ENCODE measurements at places on chromosomes 5 and 9.

GRCh38 chr9:22838266-22838665 lies 391.6 kb downstream of the DMRTA1 start:
- ATAC-seq: no peak

DNA sequence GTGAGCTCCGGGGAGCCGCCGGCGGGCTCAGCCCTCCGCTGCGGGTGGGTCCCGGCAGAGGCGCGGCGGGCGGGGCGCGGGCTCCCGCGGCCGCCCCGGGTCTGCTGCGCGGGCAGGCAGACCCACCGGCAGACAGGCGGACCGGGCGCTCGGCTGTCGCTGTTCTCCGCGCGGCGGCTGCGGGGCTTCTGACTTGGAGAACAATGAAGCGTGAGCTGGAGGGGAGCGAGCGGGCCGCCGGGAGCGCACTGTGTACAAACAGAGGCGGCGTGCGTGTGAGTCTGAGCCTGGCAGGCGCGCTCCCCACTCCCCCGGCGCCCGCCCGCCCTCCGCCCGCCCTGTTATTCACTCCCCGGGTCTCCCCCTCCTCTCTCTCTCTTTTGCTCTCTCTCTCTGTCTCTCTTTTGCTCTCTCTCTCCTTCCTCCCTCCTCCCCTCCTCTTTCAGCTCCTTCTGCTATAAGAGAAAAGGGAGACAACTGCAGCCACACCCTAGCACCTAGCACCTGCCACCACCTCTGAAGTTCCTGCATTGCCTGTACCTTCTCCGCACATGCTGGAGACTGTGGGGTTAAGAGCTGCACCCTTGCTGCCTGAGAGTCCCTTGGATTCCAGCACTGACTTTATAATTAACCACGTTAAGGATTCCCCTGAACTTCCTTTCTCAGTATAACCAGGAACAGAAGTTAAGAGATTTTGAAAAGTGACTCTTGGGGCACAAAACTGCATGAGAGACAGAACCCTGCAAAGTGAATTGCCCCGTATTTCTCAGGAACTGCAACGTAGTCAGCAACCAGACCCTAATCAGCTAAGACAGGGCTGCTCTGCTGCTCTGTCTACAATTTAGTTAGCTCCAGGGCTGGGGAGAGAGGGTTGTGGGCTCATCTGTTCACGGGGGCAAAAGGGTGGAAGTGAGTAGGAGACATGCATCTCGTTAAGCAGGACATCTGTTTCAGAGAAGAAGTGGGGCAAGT lies at the start of gene EDIL3:
Gene EDIL3, minus strand, starts transcription at position 277 of the 972 bp plus-strand sequence. CDS start 506 bp downstream, outside the sequence.
- no peak for ATAC-seq

DNA sequence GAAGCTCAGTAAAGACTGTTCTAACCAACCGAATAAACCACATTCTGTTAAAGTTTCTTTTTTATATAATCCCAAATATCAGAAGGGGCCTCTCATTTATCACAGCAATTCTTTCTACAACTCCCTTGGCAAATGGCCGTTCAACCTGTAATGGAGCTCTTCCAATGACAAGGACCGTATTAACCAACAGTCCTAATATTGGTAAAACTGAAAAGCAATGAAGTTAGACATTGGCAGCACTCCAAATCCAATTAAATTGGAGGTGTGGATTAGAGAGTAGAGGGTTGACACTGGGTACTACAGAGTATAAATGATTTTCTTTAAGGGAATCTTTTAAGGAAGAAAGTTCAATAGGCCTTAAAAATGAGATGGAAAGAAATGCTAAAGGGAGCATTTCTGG lies 842 bp downstream of the TMED7 start:
- ATAC-seq: no peak

GRCh38 chr9:116112236-116112635 lies 41.4 kb upstream of the PAPPA start:
- no peak for ATAC-seq

DNA sequence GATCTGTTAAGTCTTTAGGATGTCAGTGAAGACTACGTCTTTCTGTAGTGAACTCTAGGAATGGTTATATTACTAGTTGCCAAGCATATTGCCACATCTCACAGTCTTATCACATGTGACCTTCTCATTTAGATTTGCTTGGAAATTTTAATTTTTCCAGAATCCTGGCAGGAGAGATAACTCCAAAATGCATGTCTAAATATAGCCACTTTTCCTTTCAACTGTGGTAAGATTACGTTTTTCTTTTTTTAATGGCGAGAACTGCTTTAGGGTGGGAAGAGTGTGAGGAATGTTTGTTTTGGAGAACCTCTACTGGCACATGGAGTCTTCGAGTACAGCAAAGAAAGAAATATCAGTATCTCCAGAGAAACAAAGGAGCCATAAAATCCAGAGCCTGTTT lies 91.7 kb upstream of the ADAMTSL1 start:
- ATAC-seq: no peak

DNA sequence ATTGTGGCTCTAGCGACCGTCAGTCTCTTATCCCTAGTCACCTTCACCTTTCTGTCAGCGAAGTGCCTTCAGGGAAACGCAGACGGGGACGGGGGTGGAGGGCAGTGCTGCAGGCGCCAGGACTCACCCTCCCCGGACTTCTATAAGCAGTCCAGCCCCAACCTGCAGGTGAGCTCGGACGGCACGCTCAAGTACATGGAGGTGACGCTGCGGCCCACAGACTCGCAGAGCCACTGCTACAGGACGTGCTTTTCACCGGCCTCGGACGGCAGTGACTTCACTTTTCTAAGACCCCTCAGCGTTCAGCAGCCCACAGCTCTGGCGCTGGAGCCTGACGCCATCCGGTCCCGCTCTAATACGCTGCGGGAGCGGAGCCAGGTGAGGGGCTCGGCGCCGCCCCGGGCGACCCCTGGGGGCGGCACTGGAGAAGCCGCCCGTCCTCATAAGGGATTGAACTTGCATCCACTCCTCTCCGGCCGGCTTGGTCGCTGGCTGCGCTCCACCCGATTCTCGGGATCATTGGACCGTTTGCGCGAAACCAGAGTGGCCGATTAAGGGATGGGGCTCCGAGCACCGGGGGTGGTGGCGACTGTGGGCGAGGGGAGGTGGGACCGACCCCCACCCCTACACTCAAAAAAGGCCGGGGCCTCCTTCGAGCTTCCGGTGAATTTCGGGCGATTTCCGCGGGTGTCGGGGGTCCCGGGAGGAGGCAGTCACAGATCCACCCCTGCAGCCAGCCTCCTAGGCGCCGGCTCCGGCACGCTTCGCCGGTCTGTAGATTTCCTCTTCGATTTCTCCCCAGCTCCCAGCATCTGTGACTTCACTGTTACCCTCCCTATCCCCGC lies 2.7 kb downstream of the PCDHGC5 start:
- peak; percentile 5 for ATAC-seq

DNA sequence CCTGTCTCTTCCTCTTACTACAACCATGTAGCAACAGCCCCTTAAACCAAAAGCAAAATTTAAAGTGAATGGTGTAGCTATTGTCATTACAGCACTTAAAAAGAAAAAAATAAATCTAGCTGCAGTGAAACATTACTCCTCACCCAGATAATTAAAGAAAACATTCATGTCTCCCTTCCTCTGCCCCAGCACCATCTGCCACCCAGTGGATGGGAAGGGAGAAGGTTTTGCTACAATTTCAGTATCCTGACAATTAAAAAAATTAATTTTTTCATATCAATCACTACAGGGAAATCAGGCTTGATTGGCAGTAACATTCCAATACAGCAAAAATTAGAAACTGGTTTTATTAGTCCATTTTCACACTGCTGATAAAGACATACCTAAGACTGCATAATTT lies 147.4 kb upstream of the PUM3 start:
- no peak for ATAC-seq

DNA sequence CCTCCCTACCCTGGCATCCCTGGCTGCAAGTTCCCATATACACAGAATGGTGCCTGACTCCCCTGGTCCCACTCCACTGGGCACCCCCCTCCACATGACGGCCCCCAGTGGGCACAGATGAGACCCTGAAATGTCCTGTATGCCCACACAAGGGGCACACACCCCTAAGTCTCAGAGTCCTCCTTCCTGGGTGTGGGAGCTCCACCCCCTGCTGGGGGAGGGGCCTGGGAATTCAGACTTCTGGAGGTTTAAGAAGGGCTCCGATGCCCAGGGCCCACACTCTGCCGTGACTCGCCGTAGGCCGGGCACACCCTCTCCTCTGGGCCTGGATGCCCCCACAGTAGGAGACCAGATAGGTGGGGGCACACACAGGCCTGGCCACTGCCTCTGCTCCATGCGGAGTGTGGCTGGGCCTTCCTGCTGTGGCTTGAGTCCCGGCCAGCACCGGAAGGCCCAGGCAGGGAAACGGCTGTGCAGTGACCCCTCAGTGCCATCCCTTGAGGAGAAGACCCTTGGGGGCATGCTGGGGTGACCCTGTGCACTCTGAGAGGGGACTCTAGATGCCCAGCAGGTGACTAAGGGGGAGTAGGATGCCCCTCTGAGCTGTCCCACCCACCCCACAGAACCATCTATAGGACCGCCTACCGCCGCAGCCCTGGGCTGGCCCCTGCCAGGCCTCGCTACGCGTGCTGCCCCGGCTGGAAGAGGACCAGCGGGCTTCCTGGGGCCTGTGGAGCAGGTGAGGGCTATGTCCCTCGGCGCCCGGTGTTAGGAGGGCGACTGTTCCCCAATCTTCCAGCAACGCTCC lies 6.5 kb downstream of the EGFL7 start:
- no peak for ATAC-seq

DNA sequence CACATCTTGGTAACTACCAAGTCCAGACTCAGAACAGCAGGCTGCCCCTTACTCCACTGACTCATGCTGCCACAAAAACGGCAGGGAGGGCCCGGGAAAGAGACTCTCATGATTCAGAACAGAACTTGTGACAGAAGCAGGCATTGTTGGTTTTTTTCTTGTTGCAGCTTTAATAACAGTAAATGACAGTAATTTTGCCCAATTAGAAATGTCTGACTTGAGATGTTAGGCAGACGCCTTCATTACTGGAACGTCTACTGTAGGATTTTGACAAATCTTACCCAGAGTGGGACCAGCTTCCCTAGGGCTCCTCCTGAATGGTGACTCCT lies 77.9 kb downstream of the SEMA5A start:
- ATAC-seq: no peak

- no peak for ATAC-seq
These were observed 131.4 kb downstream of the COMMD10 start for GRCh38 chr5:116216246-116216645.

DNA sequence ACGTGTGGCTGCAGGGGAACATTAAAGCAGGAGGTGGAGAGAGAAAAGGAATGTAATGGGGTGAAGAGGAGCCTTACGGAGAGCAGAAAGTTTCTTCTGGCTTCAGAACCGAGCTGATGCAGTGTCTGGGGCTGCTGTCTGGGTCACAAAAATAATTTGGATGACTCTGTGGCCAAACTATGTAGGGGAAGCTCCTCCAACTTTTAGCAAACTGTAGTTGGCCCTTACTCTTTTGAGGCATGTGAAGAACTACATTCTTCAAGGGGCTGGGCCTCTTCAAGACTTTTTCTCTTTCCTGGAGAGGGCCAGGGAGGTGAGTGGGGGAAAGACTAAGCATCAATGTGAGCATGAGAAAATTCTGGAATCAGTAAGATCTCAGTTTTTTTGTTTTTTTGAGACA lies 31.9 kb upstream of the SPARC start:
- ATAC-seq: no peak

DNA sequence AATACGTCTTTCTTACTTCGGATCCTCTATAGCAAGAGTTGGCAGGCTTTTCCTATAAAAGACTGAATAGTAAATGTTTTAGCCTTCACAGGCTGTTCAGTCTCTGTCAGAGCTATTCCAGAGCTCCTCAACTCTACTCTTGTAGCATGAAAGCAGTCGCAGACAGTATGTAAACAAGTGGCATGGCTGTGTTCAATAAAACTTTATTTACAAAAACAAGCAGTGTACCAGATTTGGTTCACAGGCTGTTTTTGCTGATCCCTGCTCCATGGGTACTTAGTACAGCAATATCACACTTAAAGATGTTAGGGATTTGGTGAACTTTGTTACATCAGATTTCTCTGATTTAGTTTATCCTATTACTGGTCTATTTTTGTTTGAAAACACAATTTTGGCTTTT lies 235.2 kb downstream of the MLLT3 start:
- ATAC-seq: no peak

GRCh38 chr5:21681911-21682310 lies 1171.2 kb downstream of the CDH12 start:
- ATAC-seq: no peak

DNA sequence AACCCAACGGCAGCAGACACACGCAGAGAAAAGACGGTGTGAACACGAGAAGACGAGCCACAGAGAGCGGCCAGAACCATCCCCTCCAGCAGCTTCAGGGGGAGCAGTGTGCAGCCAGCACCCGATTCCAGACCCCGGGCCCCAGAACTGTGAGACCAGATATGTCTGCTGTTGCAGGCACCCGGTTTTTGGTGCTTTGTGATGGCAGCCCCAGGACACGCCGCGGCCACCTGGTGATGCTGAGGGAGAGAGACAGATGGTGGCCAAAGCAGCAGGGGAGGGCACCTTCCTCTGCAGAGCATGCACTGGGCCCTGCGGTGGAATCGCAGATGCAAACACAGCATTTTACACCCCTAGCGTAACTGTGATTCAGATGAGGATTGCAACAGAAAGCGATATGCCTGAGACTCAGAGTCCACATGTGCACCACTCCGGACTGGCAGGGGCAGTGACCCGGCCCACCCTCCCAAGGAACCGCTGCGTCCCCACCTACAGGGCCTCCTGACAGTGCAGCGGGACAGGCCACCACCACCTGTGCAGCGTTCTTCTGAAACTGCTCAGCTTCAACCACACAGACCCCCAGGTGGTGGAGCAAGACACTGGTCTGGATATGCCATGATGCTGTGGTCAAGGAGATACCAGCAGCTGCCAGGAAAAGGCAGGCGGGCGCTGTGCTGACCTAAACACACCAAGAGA lies 24.0 kb downstream of the ZDHHC11B start:
- ATAC-seq: no peak

GRCh38 chr9:70510157-70510770 lies 95.8 kb upstream of the KLF9 start:
- ATAC-seq: no peak

DNA sequence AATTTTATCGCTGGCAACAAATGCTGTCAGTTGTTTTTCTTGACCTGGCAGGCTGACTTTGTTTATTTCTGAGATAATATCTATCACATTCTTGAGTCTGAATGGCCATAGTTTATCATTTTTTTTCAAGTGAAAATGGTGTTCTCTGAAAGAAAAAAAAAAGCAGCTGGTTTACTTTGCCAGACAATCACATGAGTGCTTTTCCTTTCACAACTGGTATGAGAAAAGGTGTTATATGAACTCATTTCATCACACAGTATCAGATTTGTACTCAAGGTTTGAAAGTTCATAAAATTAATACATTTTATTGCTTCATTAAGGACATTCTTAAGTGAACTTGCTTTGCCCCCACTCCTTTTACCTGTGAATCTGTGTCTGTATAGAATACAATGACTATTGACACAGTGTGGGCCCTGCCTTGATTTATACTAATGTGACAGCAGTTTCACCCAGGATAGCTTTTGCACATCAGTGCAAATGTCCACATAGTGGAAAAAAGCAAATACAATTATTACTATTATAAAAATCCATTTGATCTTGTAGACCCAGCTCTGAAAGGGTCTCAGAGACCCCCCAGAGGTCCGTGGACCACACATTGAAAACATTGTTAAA lies 33.1 kb upstream of the PRLR start:
- ATAC-seq: no peak

DNA sequence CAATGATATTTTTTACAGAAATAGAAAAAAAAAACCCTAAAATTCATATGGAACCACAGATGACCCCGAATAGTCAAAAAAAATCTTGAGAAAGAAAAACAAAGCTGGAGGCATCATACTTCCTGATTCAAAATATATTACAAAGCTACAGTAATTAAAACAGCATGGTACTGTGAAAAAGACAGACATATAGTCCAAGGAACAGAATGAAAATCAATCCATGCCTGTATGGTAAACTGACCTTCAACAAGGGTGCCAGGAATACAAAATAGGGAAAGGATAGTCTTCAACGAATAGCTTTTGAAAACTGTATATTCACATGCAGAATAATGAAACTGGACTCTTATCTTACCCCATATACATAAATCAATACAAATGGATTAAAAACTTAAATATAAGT lies 307.5 kb downstream of the MCTP1 start:
- no peak for ATAC-seq
